Activated T-cell treated with anti-CD3 and anti-CD28 coated beads, Interleukin-2, amount 50 U/mL, for 48 hours (primary cell): ENCODE measurements at places on chromosomes 1 and 21.
A peak's percentile ranks its signal among the peaks of the same experiment; 100 is the strongest.

DNA sequence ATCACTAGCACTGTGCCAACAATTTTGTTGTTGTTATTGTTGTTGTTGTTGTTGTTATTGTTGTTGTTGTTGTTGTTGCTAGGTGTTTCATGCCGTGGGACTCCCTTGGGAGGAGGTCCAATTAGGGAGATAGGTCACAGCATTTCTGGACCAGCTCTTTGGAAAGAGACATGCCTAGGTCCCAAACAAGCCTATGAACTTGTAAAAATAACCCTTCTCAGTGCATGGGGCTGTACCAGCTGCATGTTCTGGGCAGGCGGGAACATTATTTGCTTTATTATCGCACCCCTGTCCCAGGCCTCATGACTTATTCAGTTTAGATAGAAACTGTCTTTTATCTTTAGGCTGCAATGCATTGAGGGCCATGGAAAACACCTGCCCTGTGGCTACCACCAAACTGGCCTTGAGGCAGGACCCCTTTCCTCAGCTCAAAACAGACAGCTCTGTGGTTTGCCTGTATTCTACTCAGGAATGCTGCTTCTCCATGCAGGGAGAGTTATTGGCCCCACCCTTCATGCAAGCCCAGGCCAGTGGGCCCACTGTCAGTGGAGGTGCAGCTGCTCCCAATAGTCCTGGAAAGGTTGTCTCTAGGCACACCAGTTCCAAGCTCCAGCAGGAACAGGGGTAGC lies 386.5 kb upstream of the BRINP3 start:
- DNase-seq, result no peak

GRCh38 chr1:231921646-231922345 lies 295.2 kb downstream of the DISC1 start:
- DNase-seq, result no peak

DNA sequence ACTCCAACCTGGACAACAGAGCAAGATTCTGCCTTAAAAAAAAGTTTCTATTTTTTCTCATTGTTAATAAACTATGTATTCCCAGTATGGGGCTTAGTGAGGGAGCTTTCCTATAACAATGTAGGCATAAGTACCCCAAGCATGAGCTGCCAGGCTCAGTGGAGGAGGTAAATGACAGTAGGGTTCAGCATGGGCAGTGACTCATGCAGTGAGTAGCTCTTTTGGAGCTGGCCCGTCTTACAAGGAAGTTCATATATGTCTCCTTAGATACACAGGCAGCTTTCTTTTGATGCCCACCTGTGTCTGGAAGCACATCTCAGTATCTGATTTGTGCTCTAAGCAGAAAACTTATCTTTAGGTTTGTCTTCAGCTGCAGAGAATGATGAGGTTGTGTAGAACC lies 57.9 kb downstream of the ZNF678 start:
- no peak for DNase-seq

DNA sequence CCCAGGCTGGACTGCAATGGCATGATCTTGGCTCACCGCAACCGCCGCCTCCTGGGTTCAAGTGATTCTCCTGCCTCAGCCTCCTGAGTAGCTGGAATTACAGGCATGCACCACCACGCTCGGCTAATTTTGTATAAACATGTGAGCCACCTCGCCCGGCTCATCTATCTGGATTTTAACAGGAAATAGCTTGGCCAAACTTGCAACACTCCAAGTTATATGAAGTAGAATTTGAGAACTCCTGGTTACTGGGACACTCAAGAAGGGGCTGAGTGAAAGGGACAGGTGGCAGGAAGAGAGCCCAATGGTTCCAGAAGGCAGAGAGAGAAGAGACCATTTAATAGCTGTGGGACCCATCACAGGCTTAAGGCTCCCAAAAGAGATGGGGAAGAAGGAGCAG lies 2.9 kb upstream of the GPX7 start:
- DNase-seq, result no peak

- no peak for DNase-seq
Observed at GRCh38 chr1:39305555-39305954, 101.1 kb downstream of the MACF1 start.

GRCh38 chr1:44553127-44553758 lies 121.0 kb downstream of the TMEM53 start:
- no peak for DNase-seq

DNA sequence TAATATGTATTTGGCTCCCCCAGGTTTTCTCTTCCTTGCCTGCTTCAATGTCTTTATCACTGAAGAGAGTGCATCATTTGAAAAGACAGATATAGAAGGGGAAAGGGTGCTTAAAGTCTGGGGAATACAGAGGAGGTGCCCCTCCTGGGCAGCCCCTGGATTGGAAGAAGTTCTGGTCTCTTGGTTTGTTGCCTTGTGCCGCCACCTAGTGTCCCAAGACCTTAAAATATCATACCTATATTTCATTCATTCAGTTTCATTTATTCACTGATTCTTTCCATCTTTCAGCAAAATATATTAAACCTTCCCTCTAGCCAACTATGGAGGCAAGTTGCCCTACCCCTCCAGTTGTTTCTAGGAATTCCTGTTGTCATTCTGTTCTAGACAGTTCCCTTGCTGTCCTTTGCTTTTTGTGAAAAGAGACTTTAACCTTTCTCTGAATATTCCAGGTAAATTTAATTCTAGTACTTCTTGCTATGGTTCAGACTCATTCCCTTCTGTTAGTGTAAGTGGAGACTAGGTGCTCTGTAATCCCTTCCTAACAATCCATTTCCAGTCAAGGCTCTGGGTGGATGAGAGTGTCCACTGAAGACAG lies 56.1 kb downstream of the MEF2D start:
- DNase-seq, result peak; percentile 68

GRCh38 chr1:17122521-17123164 lies 3.4 kb upstream of the PADI2 start:
- no peak for DNase-seq

DNA sequence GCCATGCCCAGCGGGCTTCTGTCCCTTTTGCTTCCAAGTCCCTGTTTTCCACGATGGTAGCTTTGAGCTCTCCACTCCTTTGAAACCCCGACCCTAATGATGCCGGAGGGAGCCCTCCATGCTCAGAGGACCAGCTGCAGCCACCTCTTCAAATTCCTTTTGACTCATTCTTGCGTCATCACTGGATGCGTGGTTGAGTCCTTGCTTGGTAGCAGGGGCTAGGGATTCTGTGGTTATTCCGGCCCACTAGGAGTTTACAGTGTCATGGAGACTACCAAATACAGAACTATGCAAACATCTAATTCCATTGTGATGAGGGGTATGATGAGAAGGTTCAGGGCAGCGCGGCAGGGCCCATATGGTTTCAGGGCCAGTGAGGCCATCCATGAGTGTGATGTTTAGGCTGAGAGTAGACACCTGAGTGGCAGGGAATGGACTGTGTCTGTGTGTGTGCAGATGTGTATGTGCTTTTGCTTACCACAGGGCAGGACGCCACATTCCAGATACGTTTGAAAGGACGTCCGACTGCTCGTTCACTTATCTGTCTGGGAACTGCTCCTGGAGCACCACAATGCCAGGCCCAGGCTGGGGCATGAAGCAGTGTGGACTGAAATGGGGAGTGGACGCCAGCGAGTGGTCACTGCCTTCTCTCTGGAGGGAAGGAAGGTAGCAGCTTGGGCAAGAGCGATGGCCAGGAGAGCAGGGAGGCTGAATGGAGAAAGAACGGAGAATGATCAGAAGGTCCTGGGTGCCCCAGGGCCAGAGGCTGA lies 30.4 kb upstream of the ZBTB21 start:
- DNase-seq, result no peak

DNA sequence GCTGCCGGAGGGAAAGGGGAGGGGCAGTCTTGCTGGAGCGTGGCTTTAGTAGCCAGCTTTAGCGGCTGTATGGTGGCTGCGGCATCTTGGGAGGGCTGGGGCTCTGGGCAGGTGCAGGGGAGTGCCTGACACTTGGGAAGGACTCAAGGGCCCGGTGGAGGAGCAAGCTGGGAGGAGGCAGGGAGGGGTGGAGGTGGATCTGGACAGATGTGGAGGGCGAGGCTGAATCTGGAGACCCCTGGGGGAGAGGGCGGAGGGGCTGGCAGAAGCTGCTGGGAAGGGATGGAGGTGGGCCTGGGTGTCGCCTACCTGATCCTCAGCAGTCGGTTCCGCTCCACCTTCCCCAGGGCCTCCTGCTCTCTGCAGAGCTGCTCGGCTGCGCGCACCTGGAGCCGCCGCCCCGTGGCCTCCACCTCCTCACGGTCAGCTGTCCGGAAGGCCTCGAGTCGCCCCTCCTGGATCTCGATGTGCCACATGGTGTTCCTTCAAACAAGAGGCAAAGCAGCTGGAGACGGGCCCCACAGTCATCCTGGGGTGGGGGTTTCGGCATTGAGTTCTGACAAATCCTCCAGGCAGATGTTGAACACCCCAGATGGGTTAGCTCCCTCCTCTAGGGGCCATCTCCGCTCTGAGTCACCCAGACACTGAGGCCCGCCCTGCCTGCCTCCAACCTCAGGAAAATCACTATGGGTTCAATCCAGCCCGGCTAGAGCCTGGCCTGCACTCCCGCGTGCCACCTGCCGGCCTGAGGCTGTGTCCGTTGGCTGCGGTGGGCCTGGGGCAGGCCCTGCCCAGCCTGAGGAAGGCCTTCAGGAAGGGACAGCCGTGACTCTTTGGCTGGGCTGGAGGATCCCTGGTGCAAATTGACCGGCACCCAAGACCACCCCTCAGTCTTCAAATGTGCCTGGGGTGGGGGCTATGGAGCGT lies 29.6 kb downstream of the CFAP74 start:
- DNase-seq, result no peak

DNA sequence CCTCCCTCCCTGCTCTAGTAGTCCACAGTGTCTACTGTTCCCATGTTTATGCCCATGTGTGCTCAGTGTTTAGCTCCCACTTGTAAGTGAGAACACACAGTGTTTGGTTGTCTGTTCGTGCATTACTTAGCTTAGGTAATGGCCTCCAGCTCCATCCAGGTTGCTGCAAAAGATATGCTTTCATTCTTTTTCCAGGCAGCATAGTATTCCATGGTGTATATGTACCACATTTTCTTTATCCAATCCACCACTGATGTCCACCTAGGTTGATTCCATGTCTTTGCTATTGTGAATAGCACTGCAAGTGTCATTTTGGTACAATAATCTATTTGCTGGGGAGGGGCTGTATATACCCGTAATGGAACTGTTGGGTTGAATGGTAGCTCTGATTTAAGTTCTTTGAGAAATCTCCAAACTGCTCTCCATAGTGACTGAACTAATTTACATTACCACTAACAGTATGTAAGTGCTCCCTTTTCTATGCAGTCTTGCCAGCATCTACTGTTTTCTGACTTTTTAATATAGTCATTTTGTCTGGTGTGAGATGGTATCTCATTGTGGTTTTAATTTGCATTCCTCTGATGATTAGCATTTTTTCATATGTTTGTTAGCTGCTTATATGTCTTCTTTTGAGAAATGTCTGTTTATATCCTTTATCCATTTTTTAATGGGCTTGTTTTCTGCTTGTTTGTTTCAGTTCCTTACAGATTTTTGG lies 191.9 kb upstream of the DMRTA2 start:
- DNase-seq, result no peak

DNA sequence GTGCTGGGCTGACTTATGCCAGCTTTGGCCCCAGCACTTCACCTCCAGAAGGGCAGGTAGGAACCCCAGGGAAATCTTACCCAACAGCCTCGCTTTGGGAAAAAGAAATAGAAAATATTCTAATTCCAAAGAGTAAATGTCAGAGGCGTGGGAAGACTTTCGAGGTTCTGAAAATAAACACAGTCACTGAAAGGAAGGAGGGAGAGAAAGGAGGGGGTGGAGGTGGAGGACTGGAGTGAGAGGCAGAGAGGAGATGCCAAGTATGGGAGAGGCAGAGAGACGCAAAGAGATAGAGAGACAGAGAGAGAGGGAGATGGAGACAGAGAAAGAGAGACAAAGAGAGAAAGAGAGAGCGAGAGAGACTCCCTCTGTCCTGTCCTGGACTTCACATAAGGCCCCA lies 395.0 kb downstream of the PTPRU start:
- DNase-seq, result no peak

GRCh38 chr1:53279296-53280200 lies 41.2 kb upstream of the MAGOH start:
- no peak for DNase-seq

GRCh38 chr1:7511381-7511780 lies 259.7 kb upstream of the VAMP3 start:
- DNase-seq, result no peak

DNA sequence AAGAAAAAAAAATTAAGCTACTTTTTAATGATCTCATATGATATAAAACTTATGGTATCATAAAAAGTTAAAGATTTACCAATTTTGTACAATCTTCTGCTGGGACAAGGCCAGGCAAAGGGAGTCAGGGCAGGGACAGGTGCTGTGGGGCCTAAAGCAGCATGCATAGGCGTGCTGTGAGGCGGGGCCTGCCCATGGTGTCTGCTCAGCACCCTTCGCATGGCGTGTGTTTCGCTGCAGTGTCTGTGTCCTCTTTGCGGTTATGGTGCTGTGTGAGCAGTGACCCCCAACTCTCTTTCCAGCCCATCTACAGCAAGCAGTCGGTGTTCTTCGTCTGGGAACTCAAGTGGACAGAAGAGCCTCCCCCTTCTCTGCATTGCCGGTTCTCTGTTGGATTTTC lies 13.4 kb upstream of the PWP2 start:
- no peak for DNase-seq

DNA sequence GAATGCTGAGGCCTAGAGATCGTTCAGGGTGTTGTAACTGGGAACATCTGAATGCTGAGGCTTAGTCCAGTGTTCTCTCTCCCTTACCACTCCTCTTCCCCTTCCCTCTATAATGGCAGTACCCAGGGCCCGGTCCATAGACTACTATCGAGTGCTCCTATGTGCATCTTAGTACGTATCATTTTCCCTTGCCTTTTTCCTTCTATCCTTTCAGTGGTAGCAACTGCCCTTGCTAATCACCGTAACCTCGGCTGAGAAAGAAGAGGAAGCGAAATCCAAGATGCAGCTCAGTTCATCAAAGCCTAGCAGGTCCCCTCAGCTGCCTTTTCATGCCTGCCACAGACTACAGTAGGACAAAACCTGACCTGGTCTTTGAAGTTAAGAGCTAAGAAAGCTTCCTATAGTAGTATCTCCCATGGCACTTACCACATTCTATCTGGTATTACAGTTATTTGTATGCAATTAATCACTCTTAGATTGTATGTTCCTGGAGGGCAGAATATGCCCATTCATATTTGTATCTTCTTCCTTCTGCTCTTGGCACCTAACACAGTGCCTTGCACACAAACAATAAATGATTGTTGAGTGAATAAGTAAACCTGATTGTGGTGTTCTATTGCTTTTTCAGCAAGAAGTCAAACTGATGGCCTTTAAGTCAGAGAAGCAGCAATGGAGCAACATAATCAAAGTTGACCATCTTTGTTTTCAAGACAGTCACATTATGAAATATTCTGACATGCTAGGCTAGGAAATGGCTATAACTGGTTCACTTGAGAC lies 22.4 kb downstream of the CNIH4 start:
- no peak for DNase-seq

GRCh38 chr1:26081267-26082019 lies 14.0 kb upstream of the TRIM63 start:
- DNase-seq, result no peak

GRCh38 chr1:36457691-36458090 lies 6.5 kb downstream of the MRPS15 start:
- DNase-seq, result no peak
